Endodermal cell (in vitro differentiated cells): ENCODE measurements at places on chromosomes 13 and 19.

DNA sequence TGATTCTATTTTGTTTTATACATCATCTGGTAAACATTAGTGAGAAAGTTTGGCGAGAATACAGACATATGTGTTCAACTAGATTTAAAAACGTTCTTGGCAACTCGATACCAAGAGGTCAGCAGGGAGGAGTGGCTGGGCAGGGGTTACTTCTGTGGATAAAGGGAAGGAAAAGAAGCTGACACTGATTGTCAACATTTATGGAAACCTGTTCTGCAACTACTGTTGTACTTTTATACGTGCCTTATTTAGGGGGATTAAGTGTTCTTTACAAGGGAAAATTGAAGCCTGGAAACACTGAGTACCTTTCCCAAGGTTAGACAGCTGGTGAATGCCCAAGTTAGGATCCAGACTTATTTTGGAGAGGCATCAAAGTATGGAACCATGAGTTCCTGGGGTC is 65.0 kb downstream of the MTUS2 start:
- DNase-seq: no peak

- DNase-seq: peak; percentile 64
Measured at GRCh38 chr19:33005440-33005839, 33.4 kb downstream of the FAAP24 start.

GRCh38 chr19:10809651-10810285 is 26.2 kb downstream of the TMED1 start:
- DNase-seq: no peak

DNA sequence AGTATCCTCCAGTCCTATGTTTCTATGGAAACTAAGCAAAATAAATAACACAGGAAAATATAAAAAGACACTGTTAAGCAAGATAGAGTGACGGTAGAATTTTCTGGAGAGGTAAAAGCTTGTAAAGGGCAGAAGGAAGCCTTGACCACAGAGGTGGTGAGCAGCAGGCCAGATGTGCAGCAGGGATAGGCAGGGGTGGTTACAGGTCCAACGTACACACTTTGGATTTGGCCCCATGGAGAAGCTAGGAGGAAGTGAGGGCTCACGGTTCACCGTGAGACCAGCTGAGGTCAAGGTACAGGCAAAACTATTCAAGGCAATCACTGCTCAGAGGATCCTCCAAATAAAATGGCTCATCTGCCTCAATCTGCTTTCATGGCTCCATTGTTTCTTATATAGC is 242.8 kb downstream of the B3GLCT start:
- DNase-seq: no peak

DNA sequence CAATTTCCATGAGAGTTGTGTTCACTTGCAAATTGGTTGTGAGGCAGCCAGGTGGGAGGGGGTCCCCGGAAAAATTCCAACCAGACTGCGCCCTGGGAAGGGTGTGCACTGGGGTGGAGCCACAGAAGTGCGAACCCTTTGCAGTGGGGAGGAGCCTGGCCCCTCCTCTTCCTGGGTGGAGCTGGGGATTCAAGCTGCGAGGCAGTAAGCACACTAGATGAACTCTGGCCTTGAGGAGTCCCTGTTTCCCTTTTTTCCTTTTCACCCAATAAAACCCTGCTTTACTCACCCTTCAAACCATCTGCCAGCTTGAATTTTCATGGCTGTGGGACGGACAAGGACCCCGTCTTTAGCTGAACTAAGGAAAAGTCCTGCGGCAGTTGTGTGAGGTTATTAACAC is 31.0 kb upstream of the MBNL2 start:
- no peak for DNase-seq

GRCh38 chr19:58361900-58362271 is 665 bp downstream of the ZNF497 start:
- no peak for DNase-seq

DNA sequence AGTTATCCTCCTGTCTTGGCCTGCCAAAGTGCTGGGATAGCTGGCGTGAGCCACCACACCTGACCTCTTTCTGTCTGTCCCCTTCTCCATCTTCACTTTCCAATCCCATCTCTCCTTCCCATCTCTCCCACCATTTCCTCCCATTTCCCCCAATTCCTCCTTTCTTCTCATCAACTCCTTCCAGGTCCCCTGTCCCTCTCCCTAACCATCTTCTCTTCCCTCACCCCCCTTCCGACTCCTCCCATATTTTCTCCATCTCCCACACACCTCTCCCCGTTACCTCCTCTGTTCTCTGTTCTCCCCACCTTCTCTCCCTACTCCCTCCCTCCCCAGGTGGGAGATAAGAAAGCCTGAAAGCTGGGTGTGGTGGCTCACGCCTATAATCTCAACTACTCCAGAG is 40.6 kb downstream of the KEAP1 start:
- DNase-seq: no peak

DNA sequence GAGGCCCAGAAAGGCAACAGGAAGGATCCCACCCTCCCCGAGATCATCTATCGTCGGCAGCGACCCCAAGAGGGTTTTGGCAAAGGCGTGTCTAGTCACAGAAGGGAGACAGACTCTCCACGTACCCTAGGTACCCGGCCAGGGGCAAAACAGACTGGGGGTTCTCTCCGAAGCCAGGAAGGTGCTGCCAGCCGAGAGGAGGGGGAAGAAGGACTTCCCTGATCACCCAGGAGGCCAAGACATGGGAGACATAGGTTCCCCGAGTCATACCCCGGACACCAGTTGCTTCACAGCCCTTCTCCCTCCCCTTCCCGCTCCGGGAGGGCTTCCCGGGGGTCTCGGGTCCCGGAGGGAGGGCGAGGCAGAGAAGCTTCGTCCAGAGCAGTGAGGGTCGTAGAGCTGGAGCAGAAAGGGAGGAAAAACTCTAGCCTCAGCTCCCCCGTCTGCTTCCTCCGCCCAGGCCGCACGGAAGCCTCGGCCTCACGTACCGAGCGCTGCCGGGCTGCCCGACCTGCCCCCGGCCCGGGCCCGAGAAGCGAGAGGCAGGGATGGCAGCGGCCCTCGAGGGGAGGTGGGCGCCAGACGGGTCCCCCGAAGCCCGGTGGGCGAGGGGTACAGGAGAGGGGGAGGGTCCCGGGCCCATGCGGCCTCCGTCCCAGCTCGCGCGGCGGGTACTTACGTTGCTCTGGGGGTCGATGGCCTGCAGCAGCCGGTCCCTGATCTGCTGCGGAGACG is 644 bp downstream of the MED26 start:
- peak; percentile 56 for DNase-seq

DNA sequence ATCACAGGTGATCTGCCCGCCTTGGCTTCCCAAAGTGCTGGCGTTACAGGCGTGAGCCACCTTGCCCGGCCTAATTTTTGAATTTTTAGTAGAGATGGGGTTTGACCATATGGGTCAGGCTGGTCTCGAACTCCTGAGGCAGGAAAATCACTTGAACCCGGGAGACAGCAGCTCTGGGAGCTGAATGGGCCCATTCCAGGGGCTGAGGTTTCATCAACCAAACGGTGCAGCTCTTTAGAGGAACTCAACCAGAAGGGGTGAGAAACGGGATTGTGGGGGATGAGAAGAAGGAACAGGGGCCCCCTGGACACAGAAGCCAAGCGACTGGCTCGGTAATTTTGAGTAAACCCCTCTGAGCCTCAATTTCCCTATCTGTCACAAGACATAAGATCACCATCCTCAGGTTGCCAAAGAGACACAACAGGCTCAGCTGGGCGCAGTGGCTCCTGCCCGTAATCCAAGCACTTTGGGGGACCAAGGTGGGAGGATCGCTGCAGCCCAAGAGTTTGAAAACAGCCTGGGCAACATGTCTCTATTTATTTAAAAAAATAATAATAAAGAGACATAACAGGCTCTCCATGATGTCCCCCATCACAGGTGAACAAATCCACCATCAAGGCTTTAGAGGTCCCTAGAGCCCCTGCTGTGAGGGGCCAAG is 562 bp downstream of the IQCN start:
- DNase-seq: no peak

- no peak for DNase-seq
Measured at GRCh38 chr13:48873081-48873480, 102.6 kb upstream of the FNDC3A start.

DNA sequence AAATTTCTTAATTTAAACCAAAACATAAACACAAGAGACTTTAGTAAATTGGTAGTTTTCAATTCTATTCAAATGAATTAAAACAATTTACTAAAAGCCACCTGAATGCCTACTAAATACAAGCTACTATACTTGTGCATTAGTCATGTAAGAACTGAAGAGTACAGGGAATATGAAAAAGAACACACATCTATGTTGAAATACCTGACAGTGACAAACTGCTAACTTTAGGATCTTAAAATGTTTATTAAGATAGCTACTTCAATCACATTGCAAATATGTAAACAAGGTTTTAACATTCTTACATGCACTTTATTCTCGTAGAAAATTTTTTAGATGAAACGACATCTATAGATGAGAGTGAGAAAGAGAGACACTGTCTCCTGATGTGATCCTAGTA is 4.1 kb downstream of the SPRYD7 start:
- DNase-seq: no peak

- DNase-seq: no peak
Measured at GRCh38 chr19:41615207-41615606, 11.7 kb downstream of the CEACAM4 start.

GRCh38 chr13:101846249-101846648 is 393.8 kb downstream of the ITGBL1 start:
- DNase-seq: no peak

GRCh38 chr13:80497439-80497838 is 156.5 kb upstream of the SPRY2 start:
- no peak for DNase-seq

GRCh38 chr19:42762789-42763188 is 2.7 kb downstream of the PSG8 start:
- DNase-seq: no peak

DNA sequence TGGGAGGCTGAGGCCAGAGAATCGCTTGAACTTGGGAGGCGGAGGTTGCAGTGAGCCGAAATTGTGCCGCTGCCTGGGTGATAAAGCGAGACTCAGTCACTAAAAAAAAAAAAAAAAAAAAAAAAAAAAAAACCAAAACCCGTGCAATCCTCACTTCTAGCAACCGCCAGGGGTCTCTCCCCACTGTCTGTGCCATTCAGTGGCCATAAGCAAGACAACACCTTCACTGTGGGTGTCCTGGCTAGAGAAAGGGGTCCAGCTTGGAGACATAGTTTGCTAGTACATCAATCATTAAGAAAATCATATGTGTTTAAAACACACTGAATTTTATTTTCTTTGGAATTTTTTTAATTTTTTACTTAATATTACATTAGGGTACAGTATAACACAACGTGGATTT is 68.2 kb downstream of the RASL11A start:
- DNase-seq: peak; percentile 81

GRCh38 chr13:21573920-21574712 is 29.9 kb downstream of the MICU2 start:
- no peak for DNase-seq

- DNase-seq: no peak
Measured at GRCh38 chr13:51777921-51778320, 26.0 kb downstream of the DHRS12 start.

GRCh38 chr19:39997638-39998216 is 867 bp downstream of the ZNF546 start:
- DNase-seq: no peak

GRCh38 chr13:98144801-98145350 is 2.0 kb downstream of the FARP1 start:
- peak; percentile 80 for DNase-seq

DNA sequence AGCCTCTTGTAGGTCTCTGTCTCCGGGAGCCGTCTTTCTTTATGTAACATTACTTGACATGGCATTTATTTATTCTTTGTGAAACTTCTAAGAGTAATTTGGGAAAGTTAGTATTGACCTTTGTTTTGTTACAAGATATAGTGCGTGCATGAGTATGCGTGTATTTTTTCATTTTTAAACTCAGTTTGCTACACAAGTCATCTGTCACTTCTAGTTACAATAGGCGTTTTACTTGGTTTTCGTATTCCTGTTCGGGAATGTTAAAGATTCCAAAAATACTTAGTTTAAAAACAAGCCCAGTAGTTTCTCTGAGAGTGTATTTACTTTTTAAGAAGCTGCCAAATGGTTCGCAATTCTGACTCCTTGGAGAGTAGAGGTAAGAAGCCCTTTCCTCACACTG is 3.2 kb downstream of the PDS5B start:
- DNase-seq: no peak

DNA sequence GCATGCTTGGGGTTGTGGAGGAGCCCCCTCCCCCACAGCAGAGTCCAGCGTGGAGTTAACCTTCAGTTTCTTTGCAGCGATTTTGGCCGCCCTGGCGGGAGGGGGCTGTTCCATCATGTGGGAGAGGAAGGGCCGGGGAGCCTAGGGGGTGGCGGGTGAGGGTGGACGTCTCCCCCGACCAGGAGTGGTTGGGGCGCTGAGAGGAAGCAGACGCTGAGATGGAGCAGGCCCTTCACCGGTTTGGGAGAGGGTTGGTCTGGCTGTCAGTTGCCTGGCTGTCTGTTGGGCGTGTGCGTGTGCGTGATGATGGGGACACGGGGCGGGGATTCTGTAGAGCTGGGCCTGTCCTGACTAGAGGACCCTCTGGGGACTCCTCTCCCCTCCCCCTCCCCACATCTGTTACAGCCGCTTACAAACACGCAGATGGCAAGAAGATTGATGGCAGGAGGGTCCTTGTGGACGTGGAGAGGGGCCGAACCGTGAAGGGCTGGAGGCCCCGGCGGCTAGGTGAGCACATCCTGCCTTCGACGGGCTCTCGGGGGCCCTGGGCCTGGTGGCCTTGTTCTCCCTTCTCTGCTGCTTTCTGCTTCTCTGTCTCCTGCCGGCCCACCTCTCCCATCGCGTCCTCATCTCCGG is 9.8 kb upstream of the LIN7B start:
- no peak for DNase-seq

DNA sequence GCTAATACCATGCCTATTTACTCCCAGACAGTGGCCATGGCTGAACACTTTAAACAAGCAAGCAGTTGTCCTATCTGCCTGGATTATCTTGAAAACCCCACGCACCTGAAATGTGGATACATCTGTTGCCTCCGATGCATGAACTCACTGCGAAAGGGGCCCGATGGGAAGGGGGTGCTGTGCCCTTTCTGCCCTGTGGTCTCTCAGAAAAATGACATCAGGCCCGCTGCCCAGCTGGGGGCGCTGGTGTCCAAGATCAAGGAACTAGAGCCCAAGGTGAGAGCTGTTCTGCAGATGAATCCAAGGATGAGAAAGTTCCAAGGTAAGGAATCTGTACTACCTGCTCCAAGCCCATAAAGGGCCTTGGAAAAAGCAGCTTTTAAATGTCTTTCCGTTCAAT is 8.6 kb downstream of the RFPL4AL1 start:
- peak; percentile 43 for DNase-seq
